Effector memory CD8-positive, alpha-beta T cell (primary cell): ENCODE measurements at places on chromosomes 11 and 22.

- H3K36me3 ChIP-seq: no peaks in the 10 kb centered on the region
- H3K4me1 ChIP-seq: no peaks in the 10 kb centered on the region
- H3K27me3 ChIP-seq: peaks cover 50% of the 10 kb centered on the region
- no peak for DNase-seq
- no peak overlapping the region for H3K27ac ChIP-seq
Measured at GRCh38 chr11:15176646-15177163, 62.0 kb downstream of the INSC start.

GRCh38 chr11:96272529-96273222, 70.3 kb downstream of the MAML2 start:
- no peak overlapping the region for H3K27ac ChIP-seq
- peaks cover 3% of the 10 kb centered on the region for H3K36me3 ChIP-seq
- DNase-seq: no peak
- peaks cover 20% of the 10 kb centered on the region for H3K4me1 ChIP-seq
- no peaks in the 10 kb centered on the region for H3K27me3 ChIP-seq

- H3K27ac ChIP-seq: no peak within 1 kb of the TSS
- peaks cover 28% of the 10 kb centered on the region for H3K27me3 ChIP-seq
- peak within 1 kb of the TSS; percentile 78 for H3K4me3 ChIP-seq
- peak; percentile 55 for DNase-seq
Measured at GRCh38 chr11:61752117-61752924, at the start of gene MYRF. Gene MYRF (plus strand): TSS chr11:61752636. CDS start chr11:61752745, 109 bp downstream.

GRCh38 chr11:130945896-130946295, 29.6 kb upstream of the SNX19 start:
- no peak overlapping the region for H3K4me3 ChIP-seq
- peaks cover 7% of the 10 kb centered on the region for H3K4me1 ChIP-seq
- DNase-seq: no peak
- H3K27me3 ChIP-seq: peaks cover 22% of the 10 kb centered on the region
- no peaks in the 10 kb centered on the region for H3K36me3 ChIP-seq
- H3K27ac ChIP-seq: no peak overlapping the region

- no peak overlapping the region for H3K4me3 ChIP-seq
- H3K4me1 ChIP-seq: peaks cover 55% of the 10 kb centered on the region
- DNase-seq: no peak
- peaks cover 95% of the 10 kb centered on the region for H3K36me3 ChIP-seq
- H3K27me3 ChIP-seq: no peaks in the 10 kb centered on the region
Measured at GRCh38 chr11:118778898-118779297, 12.1 kb downstream of the DDX6 start.
